ENCODE measurements at places on chromosomes 5 and 9.
A peak's percentile ranks its signal among the peaks of the same experiment; 100 is the strongest.

DNA sequence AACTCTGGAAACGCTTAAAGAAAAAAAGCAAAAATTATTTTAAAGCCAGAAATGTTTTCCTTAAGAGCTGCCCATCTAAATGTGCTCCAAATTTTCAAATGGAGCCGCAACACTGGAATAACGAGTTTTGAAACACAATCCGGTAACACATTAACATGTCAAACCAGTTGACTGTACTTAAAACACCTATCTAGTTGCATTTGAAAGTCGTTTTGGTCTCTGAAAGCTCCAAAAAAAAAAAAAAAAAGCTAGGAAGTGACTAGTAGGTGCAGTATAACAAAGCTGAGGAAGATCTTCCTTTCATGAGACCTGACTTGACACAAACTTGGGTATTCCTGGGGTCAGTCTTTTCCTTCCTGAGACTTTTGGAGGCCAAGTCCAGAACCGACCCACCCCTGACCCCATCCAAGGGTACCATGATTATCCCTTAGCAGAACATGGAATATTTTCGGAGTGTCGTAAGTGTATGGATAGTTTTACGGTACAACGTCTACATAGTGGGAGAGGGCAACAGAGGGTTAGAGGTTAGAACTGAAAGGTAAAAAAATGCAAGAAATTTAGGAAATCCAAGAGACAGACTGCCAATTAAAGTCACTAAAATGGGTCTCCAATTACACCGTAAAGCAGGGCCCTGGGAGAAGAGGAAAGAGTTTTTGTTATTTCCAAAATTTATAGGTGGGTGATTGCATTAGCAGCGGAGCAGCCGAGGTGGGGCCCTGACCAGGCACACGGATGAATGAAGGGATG is 812 bp downstream of the CETN3 start:
- no peak for DNase-seq

GRCh38 chr9:92945796-92946195 is 1.5 kb upstream of the FGD3 start:
- no peak for DNase-seq

DNA sequence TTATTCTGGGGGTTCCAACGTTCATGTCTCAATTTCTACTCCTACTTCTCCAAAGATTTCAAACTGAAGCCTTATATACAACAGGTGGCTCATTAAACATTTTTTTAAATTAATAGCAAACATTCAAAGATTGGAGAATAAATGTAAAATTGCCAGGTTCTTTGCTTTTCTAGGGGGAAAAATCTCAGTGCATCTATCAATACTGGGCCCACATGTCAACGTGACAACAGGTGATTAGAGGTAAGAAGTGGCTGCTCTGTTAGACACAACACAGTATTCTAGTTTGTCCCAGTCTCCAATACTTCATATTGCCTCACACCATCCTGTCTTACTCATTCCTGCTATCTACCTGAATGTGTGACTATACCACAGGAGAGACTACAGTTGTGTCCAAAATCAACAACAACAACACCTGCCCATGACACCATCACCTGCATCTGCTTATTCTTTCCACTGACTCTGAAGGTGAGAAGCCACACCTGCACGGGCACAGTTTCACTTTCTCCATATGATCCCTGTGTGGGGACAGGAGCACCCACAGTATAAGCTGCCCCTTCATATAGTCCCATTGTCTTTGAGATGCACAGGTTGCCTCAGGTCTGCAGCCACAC is 110.2 kb downstream of the LHFPL2 start:
- DNase-seq: no peak

DNA sequence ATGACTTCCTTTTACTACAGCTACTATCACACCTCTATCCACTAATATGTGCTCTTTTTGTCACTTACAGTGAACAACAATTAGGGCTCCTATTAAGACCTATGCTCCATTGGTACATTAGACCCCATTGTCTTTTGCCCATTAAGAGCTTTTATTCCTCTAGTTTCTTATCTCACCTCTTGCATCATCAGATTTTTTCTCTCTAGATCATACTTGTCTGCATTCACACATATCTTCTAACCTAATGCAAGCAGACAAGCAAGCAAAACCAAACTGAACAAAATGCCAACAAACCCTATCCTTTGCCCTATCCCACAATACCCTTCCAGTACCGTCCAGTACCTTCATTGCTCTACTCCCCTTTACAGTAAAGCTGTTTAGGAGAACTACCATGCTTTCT is 10.1 kb upstream of the RBM27 start:
- no peak for DNase-seq

- no peak for DNase-seq
These were observed 124.1 kb downstream of the JAKMIP2 start for GRCh38 chr5:147658293-147658932.

DNA sequence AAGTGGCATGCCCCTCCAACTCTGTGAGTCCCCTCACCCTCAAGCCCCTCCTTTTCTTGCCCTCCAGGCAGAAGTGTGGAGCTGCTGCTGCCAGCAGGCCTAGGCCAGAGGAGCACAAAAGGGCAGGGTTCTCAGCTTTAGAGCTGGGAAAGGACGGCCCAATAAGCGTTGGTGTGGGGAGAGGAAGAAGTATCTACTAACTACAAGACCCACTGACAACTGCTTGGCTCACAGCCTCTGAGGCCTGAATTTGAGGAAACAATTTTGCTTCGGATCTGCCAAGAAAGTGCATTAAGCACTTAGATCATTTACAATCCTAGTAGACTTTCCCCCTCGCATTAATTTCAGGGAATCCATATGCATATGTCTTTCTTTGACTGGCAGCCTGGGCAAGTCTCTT is 179.4 kb downstream of the SNX18 start:
- DNase-seq: no peak

DNA sequence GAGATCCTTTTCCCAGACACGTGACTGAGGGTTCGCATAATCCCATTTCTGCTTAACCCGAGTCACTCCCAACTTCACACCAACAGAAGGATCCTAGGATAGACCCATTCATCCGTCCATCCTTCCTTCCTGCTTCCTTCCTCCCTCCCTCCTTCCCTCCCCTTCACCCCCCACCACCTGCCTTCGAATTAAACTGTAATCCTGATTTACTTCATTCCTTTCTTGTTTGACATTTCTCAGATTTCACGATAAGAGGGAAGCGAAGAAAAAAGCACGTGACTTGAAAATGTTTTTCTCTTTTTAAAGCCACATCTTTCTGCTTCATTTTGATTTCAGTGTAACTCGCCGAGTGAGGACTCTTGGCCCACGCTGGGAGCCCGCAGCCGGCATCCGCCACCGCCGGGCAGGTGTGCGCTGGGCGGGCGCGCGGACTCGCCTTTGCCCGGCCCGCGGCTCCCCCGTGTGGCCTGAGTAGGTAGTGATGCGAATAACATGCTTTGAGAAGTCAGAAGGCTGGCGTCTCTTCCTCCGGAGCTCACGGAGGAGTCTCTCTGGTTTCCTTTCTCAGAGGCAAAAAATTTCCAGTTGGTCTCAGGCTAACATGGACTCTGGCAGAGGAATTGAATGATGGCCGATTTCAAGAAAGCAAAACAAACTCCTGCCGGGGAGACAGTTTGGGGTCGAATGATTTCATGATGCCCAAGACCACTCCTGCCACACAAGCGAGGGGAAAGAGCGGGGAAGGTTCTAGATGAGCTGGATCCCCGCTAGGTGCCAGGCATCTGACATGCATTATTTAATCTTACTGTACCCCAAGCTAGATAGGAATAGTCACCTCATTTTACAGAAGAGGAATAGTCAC is 117.7 kb downstream of the SLC12A2 start:
- peak; percentile 90 for DNase-seq

- no peak for DNase-seq
These were observed at the start of gene OR2Y1 for GRCh38 chr5:180739958-180740357. OR2Y1 (minus strand) TSS chr5:180740058; CDS start chr5:180740058, 0 bp downstream.

- no peak for DNase-seq
These were observed 65.1 kb upstream of the NMUR2 start for GRCh38 chr5:152470167-152470566.

DNA sequence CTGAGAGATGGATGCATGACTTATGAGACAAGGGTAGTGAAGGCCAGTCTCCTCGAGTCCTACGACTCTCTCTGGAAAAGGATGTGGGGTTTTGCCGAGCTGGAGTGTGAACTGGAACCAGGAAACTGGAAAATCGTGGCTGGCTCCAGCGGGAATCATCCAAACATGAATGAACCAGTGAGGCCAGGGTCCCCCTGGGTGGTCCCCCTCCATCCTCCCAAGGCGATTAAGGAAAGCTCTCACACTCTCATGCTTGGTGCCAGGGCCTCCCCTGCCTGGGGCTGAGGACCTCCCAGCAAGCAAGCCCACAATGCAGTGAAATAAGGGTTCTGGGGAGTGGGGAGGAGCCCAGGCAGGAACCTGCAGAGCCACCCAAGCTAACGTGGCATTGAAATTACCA is 9.6 kb upstream of the AMBP start:
- DNase-seq: no peak

DNA sequence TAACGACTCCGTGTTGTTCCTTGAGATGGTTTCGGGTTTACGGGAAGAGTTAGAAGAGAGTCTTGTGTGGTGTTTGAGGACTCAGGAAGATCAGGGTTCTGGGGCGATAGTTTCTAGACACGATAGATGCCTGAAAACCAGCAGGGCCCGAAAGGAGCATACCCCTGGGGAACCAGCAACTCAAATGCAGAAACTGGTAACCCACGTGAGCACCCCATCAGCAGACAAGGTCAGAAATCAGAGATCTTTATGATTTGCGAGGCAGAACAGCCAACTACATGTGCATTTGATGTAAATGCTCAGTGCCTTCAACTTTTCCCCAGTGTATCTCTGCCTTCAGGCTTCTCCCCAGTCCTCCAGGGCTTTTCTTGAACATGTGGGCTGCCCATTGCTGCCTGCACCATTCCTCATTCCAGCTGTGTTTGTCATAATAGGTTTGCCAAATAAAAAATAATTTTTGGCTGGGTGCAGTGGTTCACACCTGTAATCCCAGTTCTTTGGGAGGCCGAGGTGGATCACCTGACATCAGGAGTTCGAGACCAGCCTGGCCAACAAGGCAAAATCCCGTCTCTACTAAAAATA is 75.1 kb downstream of the BASP1 start:
- no peak for DNase-seq

GRCh38 chr5:41246376-41246775 is 33.0 kb upstream of the C6 start:
- no peak for DNase-seq

DNA sequence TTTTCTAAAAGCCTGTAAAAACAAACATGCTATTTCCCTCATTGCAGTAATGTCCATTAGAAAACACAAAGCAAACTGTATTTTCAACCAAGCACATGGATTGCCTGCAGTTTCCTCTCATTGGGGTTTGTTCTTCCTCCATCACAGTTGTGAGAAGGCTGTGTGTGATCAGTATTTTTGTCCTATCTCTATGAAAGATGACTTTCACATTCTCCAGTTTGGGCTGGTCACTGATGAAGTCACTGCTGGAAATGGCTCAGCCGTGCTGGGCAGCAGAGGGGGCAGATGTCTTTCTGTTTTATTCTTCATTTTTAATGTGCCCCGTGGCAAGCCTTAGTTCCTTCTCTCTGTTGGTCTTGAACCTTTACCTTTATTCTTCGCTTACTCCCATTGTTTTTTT is 288.9 kb upstream of the MPDZ start:
- no peak for DNase-seq

DNA sequence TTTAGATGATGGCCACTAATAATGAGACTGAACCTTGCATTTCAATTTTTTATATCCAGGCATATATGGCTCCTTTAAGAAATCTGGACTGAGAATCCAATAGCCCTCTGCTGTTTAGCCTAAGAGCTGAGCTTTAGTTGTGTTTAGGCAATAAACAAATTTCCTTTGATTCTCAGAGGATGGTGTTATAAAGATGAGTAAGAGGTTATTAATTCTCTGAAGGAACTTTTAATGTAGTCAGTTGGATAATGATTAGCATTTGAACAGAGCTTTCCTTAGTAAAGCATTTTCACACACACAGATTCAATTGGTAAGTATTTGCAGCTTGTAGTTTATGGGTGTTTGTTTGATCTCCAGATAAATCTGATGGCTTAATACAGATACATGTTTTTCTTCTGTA is 149.6 kb downstream of the PRR16 start:
- DNase-seq: no peak

DNA sequence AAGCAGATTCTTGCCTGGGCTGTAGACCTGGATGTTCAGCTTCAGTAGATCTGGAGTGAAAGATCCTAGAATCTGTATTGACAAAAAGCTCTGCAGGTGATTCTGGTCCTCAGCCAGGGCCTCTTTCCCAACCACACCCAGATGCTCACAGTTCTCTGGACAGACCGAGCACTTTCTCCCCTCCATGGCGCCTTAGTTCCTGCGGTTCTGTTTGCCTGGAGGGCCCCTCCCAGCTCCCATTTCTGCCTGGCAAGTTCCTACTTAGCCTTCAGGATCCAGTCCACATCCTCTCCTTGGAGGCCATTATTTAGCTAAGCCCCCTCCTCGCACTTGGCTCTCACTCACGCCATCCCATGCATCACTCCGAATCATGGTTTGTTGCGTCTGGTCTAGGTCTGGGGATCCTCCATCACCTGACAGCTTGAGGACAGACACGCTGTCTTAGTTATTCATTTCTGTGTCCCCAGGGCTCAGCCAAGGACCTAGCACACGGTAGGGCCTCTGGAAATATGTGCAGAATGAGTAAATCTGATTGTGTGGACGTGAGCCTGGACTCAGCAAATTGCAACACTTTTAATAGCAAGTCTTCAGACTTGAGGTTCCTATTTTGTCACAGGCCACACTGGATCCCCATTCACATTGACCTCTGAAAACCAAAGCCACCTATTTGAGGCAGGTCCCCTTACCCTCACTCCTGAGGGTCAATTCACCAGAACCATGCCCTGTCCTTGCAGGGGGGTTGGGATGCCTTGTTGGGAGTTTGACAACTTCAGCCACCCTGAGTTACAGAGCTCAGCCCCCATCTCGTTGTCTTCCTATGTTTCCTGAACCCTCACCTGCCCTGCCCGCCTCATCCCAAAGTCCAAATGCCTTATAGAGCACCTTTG is 50.7 kb downstream of the COL15A1 start:
- no peak for DNase-seq

DNA sequence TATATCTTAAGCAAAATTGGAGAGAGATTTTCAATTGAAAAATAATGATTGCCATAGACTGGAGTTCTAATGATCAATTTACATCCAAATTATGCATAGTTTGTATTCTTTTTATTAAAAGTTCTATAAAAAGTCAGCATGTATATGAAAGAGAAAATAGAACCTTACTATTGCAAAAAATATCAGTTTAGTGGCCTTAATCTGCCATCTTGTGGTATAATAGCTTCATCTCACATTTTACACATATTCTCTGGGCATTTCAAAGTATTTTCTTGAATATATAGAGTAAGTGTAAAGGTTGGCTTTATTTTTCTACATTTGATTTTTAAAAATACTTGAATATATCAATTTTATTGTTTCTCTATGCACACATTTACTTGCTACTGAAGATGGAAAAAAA is 1858.6 kb upstream of the CDH9 start:
- DNase-seq: no peak

DNA sequence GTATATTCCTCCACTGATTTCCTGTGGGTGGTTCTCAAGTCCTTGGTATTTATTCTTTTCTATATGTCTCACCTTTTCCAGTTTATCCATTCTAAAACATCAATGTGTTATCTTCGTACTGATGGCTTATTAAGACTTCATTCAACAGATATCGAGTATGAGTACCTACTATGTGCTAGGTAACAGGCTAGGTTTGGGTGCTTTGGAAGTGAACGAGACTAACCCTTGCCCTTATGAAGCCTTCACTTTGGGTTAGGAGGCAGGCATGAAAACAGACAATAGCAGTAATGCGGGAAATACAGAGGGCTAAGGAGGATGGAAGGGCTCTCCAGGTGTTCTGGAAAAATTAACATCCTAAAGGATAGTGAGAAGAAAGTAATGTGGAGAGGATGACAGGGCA is 53.4 kb downstream of the AQP7 start:
- no peak for DNase-seq

- no peak for DNase-seq
These were observed 93.6 kb downstream of the CDK5RAP2 start for GRCh38 chr9:120486347-120486746.

- no peak for DNase-seq
These were observed 98.8 kb downstream of the KLHL3 start for GRCh38 chr5:137636830-137637714.
